Diencephalon (tissue), 1 donor: ENCODE measurements at places on chromosomes 5 and 9. TPM values are rescaled to one million over a fixed set of nuclear protein-coding genes. Genes with fewer than 3 reads are reported as not detected.

FOXI1 gene
- not detected for total RNA-seq

YIPF5 gene
- 65.7 TPM for total RNA-seq

IL5 gene
- total RNA-seq, result not detected

RELL2 gene
- total RNA-seq, result 18.9 TPM

NUDT12 gene
- 33.0 TPM for total RNA-seq

FOXD1 gene
- 2.1 TPM for total RNA-seq

FBP1 gene
- total RNA-seq, result 1.2 TPM

DROSHA gene
- 73.8 TPM for total RNA-seq

SPINK7 gene
- not detected for total RNA-seq

IRGM gene
- total RNA-seq, result not detected

PLPPR1 gene
- 152 TPM for total RNA-seq

CFAP77 gene
- 1.2 TPM for total RNA-seq

RHOBTB3 gene
- 250 TPM for total RNA-seq

C9orf153 gene
- total RNA-seq, result 0.46 TPM

CBY3 gene
- 0.46 TPM for total RNA-seq

NUTM2G gene
- not detected for total RNA-seq

ACTBL2 gene
- not detected for total RNA-seq

KLHL3 gene
- total RNA-seq, result 19.8 TPM

SPINK4 gene
- not detected for total RNA-seq

OBP2B gene
- total RNA-seq, result not detected

PCDHGC3 gene
- total RNA-seq, result 69.0 TPM
